ENCODE measurements at places on chromosomes 7 and 10.

GRCh38 chr10:6068422-6068821 is 6.3 kb upstream of the IL2RA start:
- DNase-seq: no peak

- DNase-seq: no peak
Observed at GRCh38 chr10:114174695-114175188, 739 bp upstream of the CCDC186 start.

GRCh38 chr7:69399401-69399800 is 198.9 kb upstream of the AUTS2 start:
- no peak for DNase-seq

DNA sequence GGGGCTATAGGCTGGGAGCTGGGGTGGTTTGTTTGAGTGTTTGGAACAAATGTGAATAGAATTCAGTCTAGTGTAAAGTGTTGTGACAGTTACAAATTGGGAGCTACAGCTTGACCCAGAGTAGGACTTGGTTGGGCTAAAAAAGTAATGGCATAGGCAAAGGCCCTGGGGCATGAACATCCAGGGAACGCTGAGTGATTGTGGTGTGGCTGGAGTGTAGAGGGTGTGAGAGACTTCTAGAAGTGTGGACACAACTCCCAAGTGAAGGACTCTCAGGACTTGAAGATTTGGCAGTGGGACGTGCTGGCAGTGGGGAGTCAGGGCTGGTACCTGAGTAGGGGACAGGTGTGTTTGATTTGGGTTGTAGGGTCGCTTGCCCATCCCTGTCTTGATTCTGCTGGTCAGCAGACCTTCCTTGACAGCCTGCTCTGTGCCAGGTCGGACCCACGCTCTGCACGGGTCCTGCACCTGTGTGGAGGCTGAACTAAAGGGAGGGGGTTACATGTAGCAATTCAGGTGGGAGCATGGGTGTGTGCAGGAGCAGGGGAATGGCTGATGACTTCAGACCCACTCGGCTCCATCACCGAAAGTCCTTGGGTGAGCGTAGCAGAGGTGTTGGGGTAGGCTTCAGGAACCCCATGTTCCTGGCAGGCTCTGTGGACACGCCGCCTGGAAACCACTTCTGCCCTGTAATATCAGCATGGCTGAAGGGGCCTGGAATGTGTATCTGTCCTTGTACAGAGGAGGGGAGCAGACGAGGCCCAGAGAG is 43.3 kb downstream of the ZMIZ1 start:
- DNase-seq: no peak

DNA sequence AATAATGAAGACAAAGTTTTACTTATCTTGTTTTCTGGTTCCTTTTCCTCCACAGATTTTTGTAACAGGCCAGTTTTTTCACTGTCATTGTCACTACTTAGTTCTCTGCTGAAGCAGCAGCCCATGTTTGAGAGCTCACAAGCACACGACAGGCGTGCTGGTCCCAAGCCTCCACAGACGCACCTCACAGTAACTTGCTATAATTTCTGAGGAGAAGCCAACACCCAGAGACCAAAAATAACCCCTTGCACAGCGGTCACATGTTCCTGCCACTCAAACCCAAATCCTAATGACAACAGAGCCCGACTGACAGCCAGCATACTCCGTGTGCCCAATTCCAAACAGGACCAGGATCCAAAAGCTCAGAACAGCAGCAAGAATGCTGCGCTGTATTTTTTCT is 58.5 kb downstream of the LARP4B start:
- no peak for DNase-seq

DNA sequence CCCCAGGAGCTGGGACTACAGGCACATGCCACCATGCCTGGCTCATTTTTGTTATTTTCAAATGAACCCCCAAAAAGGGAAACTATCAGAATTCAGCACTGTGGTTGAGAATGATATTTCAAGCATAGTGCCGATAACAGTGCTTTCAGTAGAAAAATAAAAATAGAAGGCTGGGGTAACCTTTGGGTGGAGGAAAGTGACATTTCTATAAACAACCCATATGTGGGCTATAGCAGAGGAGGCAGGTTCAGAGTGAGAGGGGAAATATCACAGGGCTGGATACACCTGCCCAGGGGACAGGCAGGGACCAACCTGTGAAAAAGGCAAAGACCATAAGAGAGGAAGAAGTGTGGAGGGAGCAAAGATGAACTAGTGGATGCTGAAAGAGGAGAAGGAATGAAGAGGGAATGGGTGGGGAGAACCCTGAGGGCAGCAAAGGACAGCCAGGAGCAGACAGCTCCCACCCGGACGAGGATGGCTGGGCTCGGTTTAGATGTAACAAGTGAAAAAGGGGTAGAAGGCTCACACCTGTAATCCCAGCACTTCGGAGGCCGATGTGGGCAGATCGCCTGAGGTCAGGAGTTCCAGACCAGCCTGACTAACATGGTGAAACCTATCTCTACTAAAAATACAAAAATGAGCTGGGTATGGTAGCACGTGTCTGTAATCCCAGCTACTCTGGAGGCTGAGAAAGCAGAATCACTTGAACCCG is 56.5 kb downstream of the MAP3K8 start:
- no peak for DNase-seq

DNA sequence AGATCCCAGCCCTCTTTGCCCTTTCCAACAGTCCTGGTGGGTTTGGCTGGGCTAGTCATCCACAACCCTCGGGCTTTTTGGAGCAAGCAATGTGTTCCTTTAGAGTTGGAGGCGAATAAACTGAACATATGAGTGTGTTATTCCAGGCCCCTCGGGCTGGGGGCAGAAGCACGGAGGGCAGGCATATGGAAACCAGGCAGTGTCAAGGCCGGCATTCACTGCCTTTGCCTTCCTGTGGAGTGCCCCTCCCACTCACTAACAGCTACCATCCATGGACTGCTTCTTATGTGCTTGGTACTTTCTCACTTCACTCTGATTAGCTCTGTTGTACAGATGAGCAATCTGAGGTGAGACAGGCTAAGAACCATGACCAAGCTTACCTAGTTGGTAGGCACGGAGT is 53.9 kb upstream of the EFCAB10 start:
- no peak for DNase-seq

- no peak for DNase-seq
Observed at GRCh38 chr7:81161451-81162075, 242.7 kb upstream of the SEMA3C start.

DNA sequence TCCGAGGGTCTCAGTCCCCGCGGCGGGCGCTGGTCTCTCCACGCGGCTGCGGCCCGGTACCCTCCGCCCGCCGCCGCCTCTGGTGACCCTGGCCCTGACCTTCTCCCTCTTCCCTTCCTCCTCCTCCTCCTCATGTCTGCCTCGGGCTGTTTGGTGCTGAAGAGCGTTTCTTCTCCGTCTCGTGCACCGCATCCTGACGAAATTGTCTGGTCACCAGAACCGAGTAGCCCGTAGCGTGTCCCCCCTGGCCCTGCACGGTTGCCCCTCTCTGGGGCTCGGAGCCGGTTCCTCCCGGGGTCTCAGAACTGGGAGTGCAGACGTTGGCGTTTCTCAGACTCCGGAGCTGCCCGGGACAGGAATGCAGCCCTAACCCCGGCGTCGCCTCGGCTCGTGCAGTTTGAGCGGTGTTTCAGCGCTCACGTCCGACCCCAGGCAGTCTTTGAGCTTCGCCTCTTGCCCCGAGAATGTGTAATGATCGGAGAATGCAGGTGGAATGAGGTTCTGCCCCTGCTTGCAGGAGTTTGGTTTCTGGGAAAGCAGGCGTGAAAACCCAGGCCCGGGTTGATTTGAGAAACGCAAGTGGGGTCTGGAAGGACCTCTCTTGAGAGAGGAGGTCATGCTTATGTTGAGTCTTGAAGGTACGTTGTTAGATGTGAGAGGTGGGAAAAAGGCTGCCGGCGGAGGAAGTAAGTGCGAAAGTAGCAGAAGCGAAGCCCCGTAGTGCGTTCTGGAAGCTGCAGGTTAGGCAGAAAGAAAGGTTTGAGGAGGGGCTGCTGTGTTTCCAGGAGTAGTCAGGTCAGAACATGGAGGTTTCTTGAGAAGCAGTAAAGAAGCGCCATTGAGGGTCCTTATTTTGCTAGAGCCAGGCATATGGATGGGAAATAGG is 743 bp downstream of the RBM17 start:
- DNase-seq: no peak

DNA sequence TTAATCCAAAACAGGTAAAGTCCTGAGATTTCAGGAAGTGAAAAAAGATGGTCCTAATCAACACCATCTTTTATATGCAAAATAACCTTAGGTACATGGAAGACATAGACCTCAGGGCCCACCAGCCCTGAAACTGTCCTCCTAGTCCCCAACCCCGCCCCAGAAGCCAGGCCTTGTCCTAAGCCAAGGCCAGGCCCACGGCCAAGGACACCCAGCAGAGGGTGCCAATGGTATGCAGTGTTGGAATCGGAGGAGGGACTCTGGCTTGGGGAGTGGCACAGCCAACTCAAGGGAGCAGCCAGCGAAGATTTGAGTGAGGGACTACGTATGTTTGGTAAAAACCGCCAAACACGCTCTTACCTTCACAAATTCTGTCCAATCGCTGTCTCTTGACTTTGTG is 96.7 kb downstream of the ZRANB1 start:
- no peak for DNase-seq

- DNase-seq: no peak
Observed at GRCh38 chr7:5625938-5626337, 155.5 kb downstream of the RNF216 start.

DNA sequence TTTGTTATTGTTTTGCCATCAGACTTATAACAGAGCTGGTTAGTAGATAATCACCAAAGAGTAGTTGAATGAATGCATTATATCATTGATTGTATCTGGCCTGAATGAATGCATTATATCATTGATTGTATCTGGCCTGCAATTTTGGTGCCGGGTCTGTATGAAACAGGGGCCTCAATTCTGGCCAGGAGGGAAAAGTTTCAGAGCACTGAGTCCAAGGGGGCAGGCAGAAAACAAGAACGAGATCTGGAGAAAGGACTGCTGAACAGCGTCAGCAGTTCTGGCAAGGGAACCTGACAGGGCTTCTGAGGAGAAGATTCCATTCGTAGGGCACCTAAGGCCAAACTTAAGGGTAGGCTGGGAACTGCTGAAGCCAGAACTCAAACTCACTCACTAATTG is 128.0 kb downstream of the SEMA3C start:
- no peak for DNase-seq

- DNase-seq: no peak
Observed at GRCh38 chr10:19077276-19077675, 28.7 kb downstream of the MALRD1 start.

DNA sequence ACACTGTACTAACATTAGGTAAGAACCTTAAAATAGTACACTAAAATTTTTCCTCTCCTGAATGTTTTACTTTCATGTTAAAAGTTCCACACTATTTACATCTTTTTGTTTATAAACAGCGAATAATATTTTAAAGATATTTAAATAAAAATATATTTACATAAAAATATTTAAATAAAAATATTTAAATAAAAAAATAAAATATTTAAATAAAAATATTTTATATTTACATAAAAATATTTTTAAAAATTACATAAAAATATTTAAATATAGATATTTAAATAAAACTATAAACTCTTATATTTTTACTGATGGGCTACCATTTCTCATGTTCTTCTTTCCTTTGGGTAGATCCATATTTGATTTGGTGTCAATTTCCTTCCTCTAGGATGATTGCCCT is 619.0 kb downstream of the ANKRD7 start:
- no peak for DNase-seq

All from activated T-cell treated with anti-CD3 and anti-CD28 coated beads, Interleukin-2, amount 50 U/mL, for 4 hours (primary cell).